ENCODE measurements at places on chromosomes 5 and 9. TPM values are rescaled to one million over a fixed set of nuclear protein-coding genes. Genes with fewer than 3 reads are reported as not detected.

GRCh38 chr9:109812818-109813281, 32.9 kb downstream of the PALM2AKAP2 start:
- no peak for DNase-seq

The C9orf153 gene
- total RNA-seq, result 0.12 TPM

DNA sequence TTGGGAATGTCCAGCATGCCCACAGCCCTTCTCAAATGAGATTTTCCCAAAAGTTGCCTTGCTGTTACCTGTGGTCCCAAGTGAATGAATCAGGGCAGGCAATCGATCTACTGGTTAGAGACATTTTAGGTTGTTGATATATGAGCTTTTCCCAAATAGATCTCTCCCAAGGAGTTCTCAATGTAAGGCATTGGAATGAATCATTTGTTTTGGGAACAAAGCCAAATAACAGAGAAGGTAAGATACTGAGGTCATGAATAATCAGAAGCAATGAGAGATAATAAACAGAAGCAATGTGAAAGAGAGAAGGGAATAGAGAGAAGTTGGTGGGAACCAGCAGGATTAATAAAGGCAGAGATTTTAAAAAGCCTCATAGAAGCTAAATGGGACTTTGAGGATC, 93.6 kb upstream of the FER start:
- no peak for DNase-seq

DNA sequence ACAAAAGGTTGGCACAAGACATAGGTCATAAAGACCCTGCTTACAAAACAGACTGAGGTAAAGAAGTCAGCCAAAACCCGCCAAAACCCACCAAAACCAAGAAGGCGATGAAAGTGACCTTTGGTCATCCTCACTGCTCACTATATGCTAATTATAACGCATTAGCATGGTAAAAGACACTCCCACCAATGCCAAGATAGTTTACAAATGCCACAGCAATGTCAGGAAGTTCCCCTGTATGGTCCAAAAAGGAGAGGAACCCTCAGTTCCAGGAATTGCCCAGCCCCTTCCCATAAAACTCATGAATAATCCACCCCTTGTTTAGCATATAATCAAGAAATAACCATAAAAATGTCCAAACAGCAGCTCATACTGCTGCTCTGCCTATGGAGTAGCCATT, 27.7 kb downstream of the MLLT3 start:
- DNase-seq, result peak; percentile 14

DNA sequence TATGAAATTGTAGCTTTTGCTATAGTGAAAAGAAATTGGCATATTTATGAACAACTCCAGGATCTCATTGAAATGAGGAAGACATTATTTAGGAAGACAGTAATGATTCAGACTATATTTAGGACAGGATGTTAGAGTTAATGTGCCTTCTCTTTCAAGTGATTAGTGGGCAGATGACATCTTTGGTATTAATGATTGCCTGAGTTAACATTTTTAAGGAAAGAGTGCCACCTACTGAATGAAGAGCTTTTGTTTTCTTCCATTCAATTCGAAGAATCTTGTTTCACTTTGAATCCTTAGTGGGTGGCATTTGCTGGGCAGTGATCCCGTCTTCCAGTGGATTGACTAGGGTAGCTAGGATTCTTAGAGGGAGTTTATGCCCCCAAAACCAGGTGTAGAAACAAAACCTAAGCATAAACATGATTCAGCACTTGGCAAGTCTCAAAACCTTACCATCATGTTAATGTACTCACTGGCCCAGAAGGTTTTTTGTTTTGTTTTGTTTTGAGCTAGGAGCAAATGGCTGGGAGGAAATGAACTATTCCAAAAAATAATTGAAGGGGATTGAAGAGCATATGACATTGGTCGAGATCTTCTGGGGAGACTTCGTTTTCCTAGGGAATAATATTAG, 23.2 kb downstream of the MAP3K1 start:
- DNase-seq, result peak; percentile 60

DNA sequence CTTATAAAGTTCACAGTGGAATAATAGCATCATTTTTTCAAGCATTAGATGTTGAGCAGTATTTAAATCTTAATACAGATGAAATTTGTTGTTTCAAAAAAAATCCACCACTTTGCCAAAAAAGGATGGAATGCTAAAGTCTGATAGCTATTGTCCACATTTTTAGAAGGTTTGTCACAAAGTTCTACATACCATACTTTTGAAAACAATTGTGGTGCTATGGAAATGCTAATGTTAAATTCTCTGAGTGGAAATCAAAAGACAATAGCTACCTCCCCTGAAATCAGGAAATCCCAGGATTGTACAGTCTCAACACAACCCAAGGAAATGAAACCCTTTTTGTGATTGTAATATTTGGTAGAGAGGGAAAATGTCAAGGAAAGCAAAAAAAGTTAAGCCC, 19.3 kb upstream of the GRAMD2B start:
- no peak for DNase-seq

DNA sequence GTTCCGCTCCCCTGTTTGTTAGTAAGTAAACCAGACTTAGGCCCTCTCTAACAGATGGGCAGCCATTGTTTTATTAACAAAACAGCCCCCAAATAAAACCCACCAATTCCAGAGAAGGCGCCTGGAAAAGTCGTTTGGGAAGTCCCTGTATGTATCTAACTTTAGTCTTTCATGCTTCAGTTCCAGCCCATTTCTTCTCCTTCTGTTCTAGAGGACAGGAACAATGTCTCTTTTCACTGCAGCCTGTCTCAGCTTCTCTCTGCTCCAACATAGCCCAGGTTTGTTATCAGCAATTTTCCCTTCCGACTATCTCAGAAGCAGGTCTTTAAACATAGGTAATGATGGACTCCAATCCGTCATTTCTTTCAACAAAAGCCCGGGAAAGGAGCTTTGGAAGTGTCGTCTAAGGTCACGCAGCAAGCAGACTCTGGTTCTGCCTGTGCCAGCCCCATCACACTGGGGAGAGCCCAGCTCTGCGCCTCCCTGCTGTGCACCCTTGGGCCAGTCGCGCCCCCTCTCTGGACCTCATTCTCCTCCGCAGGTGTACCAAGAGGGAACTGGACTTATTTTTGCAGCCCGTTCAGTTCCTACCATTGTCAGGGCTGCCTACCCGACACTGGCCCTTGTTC, 9.6 kb upstream of the AKNA start:
- DNase-seq, result peak; percentile 62

DNA sequence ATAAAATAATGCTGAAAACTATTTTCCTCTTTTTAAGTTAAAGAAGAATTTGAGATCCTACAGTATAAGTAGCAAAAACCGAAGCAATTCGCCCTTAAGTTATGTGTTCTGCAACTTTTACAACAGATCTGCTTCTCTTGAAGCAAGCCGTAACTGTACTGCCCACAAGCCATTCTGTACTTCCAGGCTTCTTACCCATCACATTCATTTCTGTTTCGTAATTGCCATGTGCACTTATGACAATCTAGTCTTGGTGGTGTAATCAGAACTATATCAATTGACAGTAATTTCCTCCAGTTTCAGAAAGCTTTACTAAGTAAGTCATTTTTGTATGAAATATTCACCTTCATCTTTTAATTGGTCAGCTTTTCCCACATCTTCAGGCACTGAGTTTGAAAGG, 13.8 kb downstream of the SGTB start:
- no peak for DNase-seq

GRCh38 chr9:120868339-120868675, 8.7 kb downstream of the PHF19 start:
- no peak for DNase-seq

- DNase-seq, result no peak
Observed at GRCh38 chr9:135090081-135090480, 2.6 kb downstream of the OLFM1 start.

GRCh38 chr5:163635631-163636030, 130.2 kb downstream of the MAT2B start:
- DNase-seq, result no peak

GRCh38 chr5:127562252-127562651, 44.8 kb downstream of the PRRC1 start:
- DNase-seq, result peak; percentile 73

The PRDM9 gene
- total RNA-seq, result not detected

The PPP2R2B gene
- 21.3 TPM for total RNA-seq

- DNase-seq, result no peak
Observed at GRCh38 chr5:151317871-151318270, 14.3 kb upstream of the SLC36A3 start.

DNA sequence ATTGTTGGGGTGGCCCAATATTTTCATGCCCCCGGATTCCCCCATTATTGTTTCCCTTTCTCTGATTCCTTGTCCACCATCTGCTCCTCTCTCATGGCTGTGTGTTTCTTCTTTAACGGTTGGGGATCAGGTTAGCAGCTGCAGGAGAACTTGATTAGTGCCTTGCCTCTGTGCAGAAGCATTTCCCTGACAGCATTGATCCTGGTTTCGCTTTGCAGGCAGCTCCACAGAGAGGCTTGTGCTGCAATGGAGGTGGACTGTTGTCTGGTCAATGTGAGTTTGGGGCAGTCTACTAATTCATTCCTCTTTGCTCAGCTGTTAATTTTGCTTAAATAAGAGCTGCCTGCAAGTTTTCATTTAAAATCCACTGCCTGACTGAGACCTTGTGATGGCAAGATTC, 32.5 kb upstream of the SSBP2 start:
- DNase-seq, result no peak

DNA sequence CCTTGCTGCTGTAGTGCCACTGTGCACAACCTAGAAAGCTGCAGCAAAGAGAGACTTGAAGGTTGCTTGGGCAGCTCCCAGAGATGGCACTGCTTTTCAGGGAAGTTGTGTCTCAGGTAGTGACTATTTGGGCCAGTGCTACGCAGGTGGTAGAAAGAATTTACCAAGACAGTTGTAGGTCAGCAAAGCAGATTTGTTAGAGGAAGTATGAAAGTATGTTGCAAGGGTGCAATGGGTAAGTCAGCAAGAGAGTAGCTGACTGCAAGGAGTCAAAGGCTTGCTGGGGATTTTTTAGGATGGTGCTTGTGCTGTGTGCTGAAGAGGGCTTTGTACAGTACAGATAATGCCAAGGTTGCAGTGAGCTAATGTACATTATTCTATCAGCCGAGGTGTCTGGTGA, 33.5 kb upstream of the SPARC start:
- no peak for DNase-seq

The RNF44 gene
- total RNA-seq, result 104 TPM

GRCh38 chr9:127030814-127031740, 91.4 kb downstream of the ANGPTL2 start:
- no peak for DNase-seq

The IRX2 gene
- total RNA-seq, result 25.3 TPM

The EXOC3 gene
- 31.6 TPM for total RNA-seq

The SPATA31C1 gene
- 0.08 TPM for total RNA-seq

- peak; percentile 97 for DNase-seq
Observed at GRCh38 chr5:162068412-162068811, 839 bp downstream of the GABRG2 start.

DNA sequence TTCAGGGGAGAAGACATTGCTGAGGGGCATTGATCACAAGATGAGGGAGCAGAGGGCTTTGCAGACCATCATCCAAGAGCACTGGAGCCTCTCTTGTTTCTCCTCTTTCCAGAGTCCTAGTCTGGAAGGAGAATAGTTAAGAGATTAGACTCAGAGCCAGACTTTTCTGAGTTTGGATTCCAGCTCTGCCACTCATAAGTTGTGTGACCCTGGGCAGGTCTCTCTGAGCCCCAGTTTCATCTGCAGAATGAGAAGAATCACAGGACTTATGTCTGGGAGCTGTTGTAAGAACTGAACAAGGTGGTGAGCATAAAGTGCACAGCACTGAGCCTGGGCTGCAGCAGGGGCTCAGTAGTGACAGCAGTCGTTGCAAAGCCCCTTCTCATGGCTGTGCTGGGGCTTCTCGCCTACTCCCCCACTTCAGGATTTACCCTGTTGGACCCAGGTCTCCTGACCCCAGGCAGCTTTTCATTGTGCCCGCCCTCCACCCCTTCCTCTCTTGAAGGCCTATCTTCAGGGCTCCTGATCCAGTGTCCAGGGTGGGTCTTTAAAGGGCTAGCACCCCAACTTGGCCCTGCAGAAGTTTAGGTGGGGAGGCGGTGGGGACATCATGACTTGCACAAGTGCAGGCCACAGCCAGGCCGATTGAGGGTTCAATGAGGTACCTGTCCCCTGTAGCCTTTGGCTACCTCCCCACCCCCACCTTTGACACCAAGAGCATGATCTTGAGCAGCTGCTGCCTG, 1.5 kb downstream of the SYNPO start:
- no peak for DNase-seq

GRCh38 chr9:123945532-123945931, 15.6 kb upstream of the DENND1A start:
- no peak for DNase-seq

- DNase-seq, result no peak
Observed at GRCh38 chr9:87620731-87621322, 105.1 kb upstream of the CTSL start.

The KIF24 gene
- total RNA-seq, result 4.4 TPM

The LPCAT1 gene
- 263 TPM for total RNA-seq

DNA sequence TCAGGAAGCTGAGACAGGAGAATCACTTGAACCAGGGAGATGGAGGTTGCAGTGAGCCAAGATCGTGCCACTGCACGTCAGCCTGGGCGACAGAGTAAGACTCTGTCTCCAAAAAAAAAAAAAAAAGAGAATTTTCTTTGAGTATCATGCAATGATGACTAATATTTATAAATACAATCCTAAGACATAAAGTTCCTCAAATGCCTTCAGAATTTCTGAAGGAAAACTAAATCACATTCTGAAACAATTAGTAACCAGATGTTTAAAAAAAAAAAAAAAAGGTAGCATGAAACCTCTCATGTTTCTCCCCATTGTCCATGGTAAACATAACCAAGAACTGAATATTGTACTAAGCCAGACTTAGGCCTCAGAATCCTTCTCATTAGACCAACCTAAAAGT, 23.1 kb downstream of the MLLT3 start:
- DNase-seq, result no peak

DNA sequence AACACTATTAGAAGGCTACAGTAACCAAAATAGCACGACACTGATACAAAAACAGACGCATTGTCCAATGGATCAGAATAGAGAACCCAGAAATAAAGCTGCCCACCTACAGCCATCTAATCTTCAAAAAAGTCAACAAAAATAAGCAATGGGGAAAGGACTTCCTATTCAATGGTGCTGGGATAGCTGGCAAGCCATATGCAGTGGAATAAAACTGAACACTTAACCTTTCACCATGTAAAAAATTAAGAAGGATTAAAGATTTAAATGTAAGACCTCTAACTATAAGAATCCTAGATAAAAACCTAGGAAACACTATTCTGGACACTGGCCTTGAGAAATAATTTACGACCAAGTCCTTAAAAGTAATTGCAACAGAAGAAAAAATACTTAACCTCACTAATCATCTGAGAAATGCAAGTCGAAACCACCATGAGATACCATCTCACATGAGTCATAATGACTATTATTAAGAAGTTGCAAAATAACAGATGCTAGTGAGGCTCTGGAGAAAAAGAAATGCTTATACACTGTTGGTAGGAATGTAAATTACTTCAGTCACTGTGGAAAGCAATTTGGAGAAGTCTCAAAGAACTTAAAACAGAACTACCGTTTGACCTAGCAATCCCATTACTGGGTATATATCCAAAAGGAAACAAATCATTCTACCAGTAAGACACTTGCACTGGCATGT, 203.3 kb upstream of the CDH9 start:
- no peak for DNase-seq

The RALGPS1 gene
- total RNA-seq, result 57.1 TPM

- no peak for DNase-seq
Observed at GRCh38 chr9:4929917-4930316, 55.2 kb upstream of the JAK2 start.

The LRRC8A gene
- 80.5 TPM for total RNA-seq

- DNase-seq, result no peak
Observed at GRCh38 chr5:109511980-109512734, 102.4 kb upstream of the PJA2 start.

- no peak for DNase-seq
Observed at GRCh38 chr5:28380167-28380566, 1341.8 kb upstream of the CDH9 start.

The GADD45G gene
- total RNA-seq, result 15.8 TPM

The PCDHA9 gene
- 3.3 TPM for total RNA-seq

- DNase-seq, result no peak
Observed at GRCh38 chr5:167356374-167356773, 935.1 kb upstream of the WWC1 start.

Data from GM23338 (cell line).